Smooth muscle cell of trachea (primary cell): ENCODE measurements at places on chromosomes 11 and 22. TPM values are rescaled to one million over a fixed set of nuclear protein-coding genes. Genes with fewer than 3 reads are reported as not detected.

SYT9 gene
- total RNA-seq: not detected in 2 replicates

FAM180B gene
- 0.17 TPM in 1 of 2 replicates, not detected in the other for total RNA-seq

TMEM45B gene
- total RNA-seq: not detected in 2 replicates

OOSP2 gene
- not detected in 2 replicates for total RNA-seq

MMP27 gene
- 0.44 TPM in 1 of 2 replicates, not detected in the other for total RNA-seq

RPL27A gene
- total RNA-seq: 562 and 736 TPM in 2 replicates

VSIG10L2 gene
- total RNA-seq: not detected in 2 replicates

KRTAP5-4 gene
- total RNA-seq: not detected in 2 replicates

LMNTD2 gene
- total RNA-seq: 0.29 and 0.33 TPM in 2 replicates

PRRG4 gene
- under 0.01 and 0.15 TPM in 2 replicates for total RNA-seq

C22orf31 gene
- 0.15 TPM in 1 of 2 replicates, not detected in the other for total RNA-seq

ACAD8 gene
- total RNA-seq: 22.0 TPM in 2 replicates

XKR3 gene
- total RNA-seq: under 0.01 and 0.15 TPM in 2 replicates

OR52N4 gene
- total RNA-seq: not detected in 2 replicates

OR51Q1 gene
- total RNA-seq: not detected in 2 replicates

CASP5 gene
- total RNA-seq: not detected in 2 replicates

IL18 gene
- 0.33 and 0.87 TPM in 2 replicates for total RNA-seq

E2F8 gene
- total RNA-seq: under 0.01 and 1.0 TPM in 2 replicates

RASL10A gene
- not detected in 2 replicates for total RNA-seq
